Nephron progenitor cell (in vitro differentiated cells): ENCODE measurements at places on chromosomes 7 and 10.

GRCh38 chr10:122875843-122876466 lies 3.4 kb downstream of the FAM24B start:
- no peaks in the 10 kb centered on the region for H3K36me3 ChIP-seq
- peaks cover 5% of the 10 kb centered on the region for H3K27me3 ChIP-seq
- DNase-seq, result no peak
- H3K4me1 ChIP-seq, result no peaks in the 10 kb centered on the region

- H3K4me1 ChIP-seq, result peaks cover 28% of the 10 kb centered on the region
- peaks cover 3% of the 10 kb centered on the region for H3K36me3 ChIP-seq
- no peak for DNase-seq
- H3K27ac ChIP-seq, result no peak overlapping the region
These were observed 110.0 kb upstream of the GATA3 start for GRCh38 chr10:7944537-7944936.

- H3K4me1 ChIP-seq, result peaks cover 16% of the 10 kb centered on the region
- no peak overlapping the region for H3K27ac ChIP-seq
- H3K27me3 ChIP-seq, result no peaks in the 10 kb centered on the region
- no peaks in the 10 kb centered on the region for H3K36me3 ChIP-seq
These were observed 49.6 kb downstream of the BPGM start for GRCh38 chr7:134696261-134696660.

DNA sequence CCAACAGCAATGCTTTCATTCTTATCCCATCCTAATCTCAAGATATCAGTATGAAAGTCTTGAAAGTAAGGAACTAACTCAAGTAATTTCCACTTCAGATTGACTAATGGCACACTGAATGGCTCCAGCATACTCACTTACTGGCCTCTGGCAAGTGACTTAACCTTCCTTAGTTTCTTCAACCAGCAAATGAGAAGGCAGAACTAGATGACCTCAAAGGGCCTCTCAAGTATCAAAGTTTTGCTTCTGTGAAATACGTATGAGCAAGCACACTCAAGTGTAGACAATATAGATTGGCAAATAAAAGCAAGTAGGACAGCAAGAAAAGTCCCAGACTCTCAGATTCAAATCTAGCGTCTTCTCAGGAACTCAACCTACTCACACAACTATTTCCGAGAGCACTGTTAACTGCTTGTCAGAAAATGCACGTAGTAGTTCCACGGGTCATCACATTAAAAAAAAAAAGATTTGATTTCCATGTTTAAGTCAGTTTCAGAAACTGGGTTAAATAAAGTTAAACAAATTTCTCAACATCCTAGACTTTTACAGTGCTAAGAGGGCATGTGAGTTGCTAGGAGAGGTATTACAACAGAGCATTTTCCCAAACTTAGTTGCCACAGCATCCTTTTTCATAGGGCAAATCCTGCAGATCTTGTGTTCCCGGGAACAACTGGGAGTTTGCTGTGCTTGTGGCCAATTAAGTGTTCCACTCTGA lies 276.9 kb upstream of the KLF14 start:
- no peak overlapping the region for H3K27ac ChIP-seq
- no peaks in the 10 kb centered on the region for H3K36me3 ChIP-seq
- peaks cover 12% of the 10 kb centered on the region for H3K27me3 ChIP-seq
- no peak overlapping the region for H3K4me3 ChIP-seq
